Amygdala (tissue), 56 donors: ENCODE measurements at places on chromosomes 5 and 9.

DNA sequence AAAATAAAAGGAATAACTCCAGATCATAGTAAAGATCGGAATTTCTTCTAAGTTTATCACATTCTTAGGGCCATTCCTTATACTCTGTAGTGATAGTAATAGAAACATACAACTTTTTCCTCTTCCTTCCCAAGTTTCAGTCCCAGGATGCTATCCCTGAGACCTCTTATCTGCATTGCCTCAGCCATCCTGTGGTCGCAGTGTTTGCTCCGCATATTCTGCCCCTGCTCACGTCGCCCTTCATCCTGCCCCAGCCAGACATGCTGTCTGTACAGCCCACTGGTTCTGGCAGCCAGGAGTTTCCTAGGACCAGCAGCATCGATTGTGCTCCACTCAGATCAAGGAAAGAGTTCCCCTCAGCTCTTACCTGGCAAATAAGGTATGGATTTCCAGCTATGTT, 132.7 kb upstream of the ERCC6L2 start:
- no peak for DNase-seq

DNA sequence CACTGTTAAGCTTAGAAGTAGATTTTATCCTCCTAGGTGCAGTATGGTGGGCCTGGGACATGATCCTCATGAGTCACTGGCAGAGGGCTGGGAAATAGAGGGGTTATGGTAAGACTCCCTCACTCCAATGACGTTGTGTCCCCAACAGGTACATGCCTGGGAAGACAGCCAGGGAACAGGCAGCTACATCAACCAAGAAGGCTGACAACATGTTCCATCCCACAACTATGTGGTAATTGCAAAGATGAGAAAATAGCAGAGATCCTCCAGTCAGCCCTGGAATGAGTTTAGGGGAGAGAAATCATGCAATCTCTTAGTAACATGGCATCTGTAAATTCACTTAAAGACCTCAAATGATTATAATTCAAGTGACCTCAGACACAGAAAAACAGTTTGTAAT, 114.4 kb upstream of the LIFR start:
- DNase-seq, result no peak

GRCh38 chr9:87592554-87593358, 95.1 kb downstream of the DAPK1 start:
- DNase-seq, result no peak

GRCh38 chr5:124698770-124699169, 47.7 kb downstream of the ZNF608 start:
- no peak for DNase-seq

DNA sequence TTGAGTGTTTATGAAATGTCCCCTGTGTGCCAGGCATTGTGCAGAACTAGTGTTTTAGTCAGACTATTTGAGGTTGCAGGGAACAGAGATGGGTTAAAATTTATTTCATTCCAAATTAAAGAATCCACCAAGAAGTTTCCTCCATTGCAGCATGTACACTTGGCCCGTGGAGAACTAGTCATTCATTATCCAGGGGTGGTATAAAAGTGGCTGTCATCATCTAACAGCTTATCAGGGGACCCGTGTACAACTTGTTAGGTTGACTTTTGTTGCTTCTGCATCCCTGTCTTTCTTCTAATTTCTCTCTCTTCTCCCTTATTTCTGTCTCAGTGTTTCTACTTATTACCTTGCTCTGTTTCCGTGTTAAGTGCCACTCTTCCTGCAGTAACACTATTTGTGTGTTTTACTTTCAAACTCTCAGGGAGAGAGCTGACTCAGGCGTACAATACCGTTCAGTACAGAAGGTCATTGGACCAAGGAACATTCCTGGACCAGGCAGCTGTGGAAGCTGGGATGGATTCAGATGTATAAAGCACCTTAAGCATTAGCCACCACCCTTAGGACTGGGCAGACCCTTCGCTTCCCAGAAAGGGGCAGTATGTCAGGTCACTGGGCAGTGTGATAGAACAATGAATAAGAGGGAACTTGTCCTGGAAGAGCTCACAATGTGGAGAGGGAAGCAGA, 36.1 kb downstream of the MAP3K1 start:
- no peak for DNase-seq

GRCh38 chr5:164672205-164672604, 1166.8 kb downstream of the MAT2B start:
- DNase-seq, result no peak
